ENCODE measurements at places on chromosomes 2 and 18.
A peak's percentile ranks its signal among the peaks of the same experiment; 100 is the strongest.

DNA sequence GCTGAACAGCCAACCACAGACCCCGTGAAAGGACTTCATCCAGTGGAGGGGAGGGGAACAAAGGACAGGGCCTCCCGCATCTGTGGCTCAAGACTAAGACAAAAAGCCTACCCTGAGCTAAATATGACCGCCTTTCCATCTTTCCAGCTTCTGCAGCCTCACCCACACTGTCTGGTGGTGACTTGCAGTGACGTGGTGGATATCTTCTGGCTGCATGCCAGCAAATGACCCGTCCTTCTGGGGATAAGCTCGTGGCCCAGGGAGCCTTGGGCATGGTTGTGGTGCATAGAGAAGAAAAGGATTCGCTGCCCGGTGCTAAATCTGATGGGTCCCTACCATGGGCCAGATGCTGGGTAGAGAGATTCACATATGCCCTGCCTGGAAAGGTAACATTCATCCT is 8.7 kb upstream of the NGEF start:
- DNase-seq, result no peak

- DNase-seq, result no peak
Measured at GRCh38 chr2:183242937-183243336, 118.7 kb downstream of the NUP35 start.

- no peak for DNase-seq
Measured at GRCh38 chr2:20381457-20381856, 30.8 kb upstream of the PUM2 start.

- no peak for DNase-seq
Measured at GRCh38 chr2:147006736-147007141, 838.1 kb upstream of the ACVR2A start.

DNA sequence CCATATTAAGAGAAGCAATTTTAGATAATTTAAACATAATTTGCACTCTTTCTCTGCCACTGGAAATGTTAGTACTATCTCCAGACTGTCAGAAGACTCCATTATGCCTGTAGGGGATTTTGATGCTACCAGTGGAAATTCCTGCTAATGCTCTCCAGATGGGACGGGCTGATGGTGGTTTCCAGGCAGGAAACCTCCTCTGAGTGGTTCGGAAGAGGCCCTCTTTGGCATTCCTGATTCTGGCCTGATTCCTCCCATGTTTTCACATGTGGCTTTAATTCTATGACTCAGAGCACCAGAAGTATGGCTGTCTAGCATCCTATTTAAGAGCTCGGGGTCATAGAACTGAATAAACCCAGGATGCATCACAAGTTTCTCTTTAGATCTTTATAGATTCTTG is 70.9 kb upstream of the ST6GAL2 start:
- no peak for DNase-seq

DNA sequence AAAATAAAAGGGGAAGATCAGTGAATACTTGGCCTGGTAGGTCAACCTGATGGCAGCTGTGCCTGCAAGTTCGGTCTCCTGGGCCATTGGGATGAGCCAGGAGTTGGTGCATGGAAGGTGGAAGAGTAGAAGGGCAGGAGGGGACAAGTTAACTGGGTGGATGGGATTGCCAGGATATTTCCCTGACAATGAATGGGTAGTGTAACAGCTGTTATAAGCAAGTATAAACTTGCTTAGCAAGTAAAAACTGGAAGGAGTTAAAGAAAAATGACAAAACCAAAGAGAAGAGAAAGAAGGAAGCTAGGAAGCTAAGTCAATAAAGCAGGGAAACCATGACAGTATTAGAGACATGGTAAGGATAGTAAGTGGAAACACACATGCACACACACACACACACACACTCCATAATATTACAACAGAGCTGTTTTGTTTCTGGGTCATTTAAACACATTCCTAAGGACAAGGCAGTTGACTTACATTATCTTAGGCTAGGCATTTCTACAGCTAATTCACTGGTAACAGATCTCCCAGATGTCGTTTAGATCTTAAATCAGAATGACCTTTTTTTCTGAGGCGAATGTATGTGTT is 29.7 kb downstream of the MEP1B start:
- no peak for DNase-seq

GRCh38 chr2:230674966-230675672 is 37.5 kb upstream of the CAB39 start:
- no peak for DNase-seq

DNA sequence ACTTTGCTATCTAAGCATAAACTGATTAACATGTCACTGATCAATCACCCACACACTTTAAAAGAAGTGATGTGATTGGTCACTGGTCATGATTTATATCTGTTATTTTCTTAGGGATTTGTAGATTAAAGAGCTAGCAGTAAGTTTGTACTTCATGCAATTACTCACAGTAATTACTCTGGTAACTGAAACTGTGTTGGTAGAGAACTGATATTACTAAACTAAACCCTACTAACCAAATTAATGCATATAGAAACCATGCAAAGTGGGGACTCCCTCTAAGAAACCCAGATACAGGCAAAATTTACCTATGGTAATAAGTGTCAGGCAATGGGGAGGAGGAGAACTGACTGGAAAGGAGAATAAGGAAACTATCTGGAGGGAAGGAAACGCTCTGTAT is 44.8 kb upstream of the C2orf15 start:
- DNase-seq, result no peak

- no peak for DNase-seq
Measured at GRCh38 chr2:71540818-71541217, 87.5 kb downstream of the DYSF start.

- no peak for DNase-seq
Measured at GRCh38 chr2:164066095-164066494, 330.3 kb upstream of the FIGN start.

DNA sequence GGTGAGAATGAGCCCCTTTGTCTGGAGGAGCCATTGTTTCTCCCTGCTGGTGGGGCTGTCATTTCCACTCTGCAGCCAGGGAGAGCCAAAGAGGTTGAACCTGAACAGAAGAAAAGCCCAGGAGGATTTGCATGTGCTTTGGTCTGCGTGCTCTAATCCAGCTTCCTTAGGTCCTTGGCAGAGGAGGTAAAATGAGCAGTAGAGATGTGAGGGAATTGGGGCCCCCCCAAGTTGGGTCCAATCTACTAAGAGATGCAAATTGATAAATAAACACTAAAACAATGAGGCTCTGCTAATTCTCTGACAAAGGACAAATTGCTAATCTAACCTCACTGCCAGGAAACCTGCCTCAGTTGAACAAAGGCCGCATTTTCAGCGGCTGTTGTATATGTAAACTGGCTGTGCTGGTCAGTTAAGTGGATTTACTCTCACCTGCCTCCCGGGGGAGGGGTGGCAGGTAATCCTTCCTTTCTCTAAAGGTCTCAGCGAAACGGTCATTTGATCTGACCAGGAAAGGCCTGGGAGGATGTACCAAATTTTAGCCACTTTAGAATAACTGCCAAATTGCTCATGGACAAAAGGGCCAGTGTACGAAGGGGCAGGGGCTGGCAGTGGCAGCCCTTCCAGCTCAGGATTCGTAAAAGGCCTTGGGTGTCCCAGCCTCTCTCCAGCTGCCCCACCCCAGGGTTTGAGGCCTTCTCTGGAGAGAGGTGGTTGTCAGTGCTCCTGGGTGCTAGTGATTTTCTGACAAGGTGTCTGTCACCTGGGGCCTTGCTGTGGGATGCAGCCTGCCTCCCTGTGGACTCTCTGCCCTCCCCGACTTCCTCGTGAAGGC is 193.6 kb downstream of the MIB1 start:
- no peak for DNase-seq

DNA sequence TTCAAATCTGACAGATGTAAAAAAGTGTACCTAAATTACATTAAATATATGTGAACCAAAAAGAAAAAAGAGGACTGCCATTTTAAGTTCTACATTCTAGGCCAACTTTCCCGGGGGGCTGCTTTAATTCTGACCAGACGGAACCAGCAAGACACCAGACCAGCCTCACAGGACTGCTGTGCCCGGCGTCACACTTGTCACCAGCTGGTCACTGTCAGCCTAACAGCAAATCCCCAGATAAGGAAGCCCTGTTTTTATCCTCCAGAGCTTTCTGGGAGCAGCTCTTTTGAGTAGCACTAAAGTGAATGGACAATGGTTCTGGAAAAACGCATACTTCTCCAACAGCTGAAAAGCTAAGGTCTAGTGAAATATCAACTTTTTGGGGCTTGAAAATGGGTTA is 35.6 kb downstream of the CYB5A start:
- no peak for DNase-seq

- DNase-seq, result no peak
Measured at GRCh38 chr2:43407935-43408334, 181.5 kb upstream of the ZFP36L2 start.

- no peak for DNase-seq
Measured at GRCh38 chr2:152615177-152615576, 102.1 kb downstream of the PRPF40A start.

- no peak for DNase-seq
Measured at GRCh38 chr18:9329471-9329870, 5.1 kb upstream of the TWSG1 start.

DNA sequence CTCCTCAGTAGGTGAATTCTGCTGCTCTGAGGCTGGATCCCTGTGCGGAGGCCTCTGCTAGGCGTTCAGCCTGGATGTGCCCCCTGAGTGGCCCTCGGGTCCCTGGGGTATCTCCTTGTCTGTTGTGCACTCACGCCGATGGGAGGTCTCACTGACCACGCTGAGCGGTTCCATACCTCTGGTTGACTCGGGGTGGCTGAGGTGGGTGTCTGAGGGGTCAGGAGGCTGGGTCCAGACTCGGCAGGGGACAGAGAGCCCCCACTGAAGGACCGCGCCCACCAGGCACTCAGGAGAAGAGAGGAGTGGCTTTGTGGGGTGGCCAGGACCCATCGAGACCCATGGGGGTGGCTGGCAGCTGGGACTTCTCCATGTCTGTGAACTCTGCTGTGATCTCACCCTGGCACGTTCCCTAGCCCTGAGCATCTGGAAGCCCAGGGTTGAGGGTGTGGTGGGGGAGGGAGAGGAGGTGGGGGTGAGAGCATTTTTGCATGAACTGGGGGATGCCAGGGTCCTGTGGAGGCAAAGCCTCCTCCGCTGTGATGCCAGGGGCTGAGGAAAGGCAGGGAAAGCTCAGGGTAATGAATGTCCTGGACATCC is 53.7 kb downstream of the TWIST2 start:
- no peak for DNase-seq

GRCh38 chr18:48766487-48766886 is 184.3 kb downstream of the SMAD7 start:
- DNase-seq, result no peak

DNA sequence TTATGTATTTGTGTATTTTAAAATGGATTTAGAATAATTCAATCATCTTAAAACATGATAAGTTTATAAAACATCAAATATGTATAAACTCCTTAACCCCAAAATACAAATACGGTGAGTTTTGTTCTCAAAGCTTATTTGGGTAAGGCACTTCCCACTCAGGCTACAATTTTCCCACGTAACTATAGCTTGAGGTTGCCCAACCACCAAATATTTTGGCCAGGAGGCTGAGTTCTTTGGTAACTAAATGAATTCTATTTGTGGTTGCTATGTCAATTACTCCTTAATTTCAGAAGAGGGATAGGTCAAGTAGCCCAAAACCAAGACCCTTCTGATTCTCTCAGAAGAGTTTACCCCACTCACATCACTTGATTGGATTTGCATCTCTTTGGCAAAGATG is 70.4 kb downstream of the MYL12B start:
- DNase-seq, result no peak

GRCh38 chr2:5020116-5020875 is 671.9 kb upstream of the SOX11 start:
- no peak for DNase-seq

GRCh38 chr18:79583984-79584401 is 95.6 kb upstream of the CTDP1 start:
- DNase-seq, result peak; percentile 2

GRCh38 chr18:11981543-11982366 is 448 bp downstream of the IMPA2 start:
- DNase-seq, result peak; percentile 19

DNA sequence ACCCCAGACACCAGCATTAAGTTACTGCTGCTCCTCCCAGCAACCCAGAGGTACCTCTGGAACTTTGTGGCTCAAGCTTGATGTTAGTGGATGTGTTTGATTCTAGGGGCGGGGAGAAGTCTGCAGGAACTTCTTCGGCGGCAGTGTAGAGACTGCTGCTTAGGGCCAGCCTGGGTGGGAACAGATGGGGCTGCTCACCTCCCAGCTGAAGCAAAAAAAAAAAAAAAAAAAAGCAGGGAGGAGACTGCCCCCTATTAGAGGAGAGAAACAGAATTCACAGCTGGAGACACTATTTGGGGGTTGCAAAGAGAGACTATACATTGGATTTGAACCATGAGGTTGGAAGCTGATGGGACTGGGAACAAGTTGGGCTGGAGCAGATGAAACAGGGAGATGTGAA is 28.6 kb upstream of the FAM136A start:
- no peak for DNase-seq

GRCh38 chr2:96928277-96928781 is 58.1 kb downstream of the FAM178B start:
- DNase-seq, result no peak

- no peak for DNase-seq
Measured at GRCh38 chr2:217937446-217937845, 65.3 kb downstream of the TNS1 start.

DNA sequence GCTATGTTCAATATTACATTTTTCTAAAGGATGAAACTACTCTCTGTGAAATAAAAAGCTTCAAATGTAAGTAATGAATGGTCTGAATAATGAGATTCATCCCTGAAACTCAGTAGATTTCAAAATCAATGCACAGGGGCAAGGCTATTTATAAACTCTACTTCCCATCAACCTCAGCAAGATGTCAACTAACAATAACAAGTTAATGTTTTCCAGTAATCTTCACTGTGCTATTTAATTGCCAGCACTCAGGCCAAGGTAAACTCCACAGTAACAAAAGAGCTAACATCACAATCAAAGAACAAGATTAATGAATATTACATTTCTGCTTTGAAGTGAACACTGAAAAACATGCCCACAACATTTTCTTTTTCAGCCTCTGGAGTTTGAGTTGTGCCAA is 144.3 kb upstream of the ZFP36L2 start:
- no peak for DNase-seq

DNA sequence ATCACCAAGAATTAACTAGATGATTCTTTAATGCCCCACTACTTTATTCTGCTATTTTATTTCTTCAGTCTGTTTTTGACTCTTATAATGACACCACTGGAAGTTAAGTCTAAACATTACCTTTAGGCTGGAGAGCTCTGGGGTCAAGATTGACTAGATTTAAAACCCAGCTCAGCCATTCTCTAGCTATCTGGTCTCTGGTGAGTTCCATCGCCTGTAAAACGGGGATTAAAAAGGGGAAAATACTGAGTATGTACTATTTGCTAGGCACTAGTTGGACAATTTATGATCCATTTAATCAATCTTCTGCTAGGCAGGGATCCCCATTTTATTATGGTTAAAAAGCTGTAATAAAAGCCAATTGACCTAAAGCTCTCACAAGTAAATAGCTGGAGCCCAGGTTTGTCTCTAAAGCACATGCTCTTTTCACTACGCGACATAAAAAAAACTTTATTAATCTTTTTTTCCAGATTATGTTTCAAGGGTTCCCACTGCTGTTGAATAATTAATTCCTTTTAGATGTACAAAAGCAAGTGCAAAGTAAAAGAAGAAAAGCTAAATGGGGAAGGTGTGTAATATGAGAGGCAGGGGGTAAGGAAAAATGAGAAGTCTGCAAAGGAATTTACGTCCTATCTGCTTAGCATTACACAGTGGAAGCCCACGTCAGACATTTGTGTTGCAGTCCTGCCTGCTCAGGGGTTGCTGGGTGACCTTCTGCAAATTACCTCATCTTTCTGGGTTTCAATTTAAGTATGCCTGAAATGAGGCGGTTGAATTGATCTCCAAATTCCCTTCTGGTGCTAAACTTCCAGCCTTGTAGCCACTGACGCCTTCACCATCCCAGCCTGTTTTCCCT is 918 bp upstream of the NABP1 start:
- DNase-seq, result peak; percentile 40
